ENCODE measurements at places on chromosomes 11 and 22.

- DNase-seq, result no peak
Measured at GRCh38 chr11:120024586-120024985, 113.3 kb downstream of the TRIM29 start.

DNA sequence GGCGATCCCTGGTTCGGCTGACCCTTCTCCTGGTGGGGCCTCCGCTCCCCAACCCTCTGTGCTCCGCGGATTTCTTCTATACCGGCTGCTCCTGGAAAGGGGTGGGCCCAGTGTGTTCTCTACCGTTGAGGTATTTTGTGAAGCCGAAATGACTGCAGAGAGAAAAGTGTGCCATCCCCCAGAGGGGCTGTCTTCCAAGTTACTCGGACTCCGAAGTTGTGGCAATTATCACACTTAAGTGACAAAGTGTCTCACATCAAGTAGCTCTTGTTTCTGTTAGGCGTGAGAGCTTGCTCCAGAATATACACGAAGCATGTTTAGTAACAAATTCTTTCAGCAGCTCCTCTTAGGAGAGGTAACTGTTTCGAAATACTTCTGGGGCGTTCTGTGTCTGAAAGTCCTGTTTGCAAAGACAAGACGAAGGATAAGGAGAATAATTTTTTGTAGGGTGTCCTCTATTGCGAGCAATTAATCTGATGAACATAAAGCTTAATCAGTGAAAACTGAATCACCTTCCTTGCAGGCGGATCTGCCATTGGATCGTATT, 434 bp downstream of the XPNPEP3 start:
- no peak for DNase-seq

GRCh38 chr22:48697223-48697622, 1130.5 kb downstream of the BRD1 start:
- DNase-seq, result no peak

GRCh38 chr11:16040151-16040550, 316.2 kb downstream of the SOX6 start:
- DNase-seq, result no peak

- no peak for DNase-seq
Measured at GRCh38 chr11:121552154-121552553, 99.4 kb upstream of the SORL1-AS1 start.

DNA sequence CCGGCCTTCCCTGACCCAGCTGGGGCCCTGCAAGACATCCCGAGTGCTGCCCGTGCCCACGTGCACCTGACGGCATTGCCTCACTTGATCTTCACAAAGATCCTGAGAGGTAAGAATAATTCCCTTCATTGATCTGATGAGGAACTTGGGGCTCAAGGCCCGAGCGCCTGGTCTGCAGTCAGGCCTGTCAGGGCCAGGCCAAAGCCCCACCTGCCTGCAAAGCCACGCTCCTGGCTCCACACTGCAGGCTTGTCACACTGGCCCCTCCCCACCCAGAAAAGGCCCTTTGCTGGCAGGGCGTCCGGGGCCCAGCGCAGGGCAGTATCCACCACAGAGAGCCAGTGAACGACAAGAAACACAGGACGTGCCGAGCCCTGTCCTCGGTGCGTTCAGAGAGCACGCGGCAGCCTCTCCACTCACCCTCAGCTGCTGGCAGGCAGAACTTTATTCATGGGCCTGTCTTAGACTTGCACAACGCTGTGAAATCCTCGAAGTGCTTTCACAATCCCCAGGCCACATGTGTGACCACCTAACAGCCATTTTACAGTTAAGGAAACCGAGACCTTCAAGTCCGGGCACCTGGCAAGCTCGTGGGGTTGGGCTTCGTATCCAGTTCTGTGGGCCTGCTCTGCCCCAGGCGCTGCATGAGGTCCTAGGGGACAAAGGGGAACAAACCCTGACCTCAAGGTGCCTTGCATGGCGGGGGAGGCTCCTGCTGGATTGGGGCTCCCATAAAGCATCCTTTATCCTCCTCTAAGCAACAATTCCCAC, 14.8 kb downstream of the KIAA0930 start:
- no peak for DNase-seq

- no peak for DNase-seq
Measured at GRCh38 chr11:34564406-34564805, 50.8 kb upstream of the ELF5 start.

DNA sequence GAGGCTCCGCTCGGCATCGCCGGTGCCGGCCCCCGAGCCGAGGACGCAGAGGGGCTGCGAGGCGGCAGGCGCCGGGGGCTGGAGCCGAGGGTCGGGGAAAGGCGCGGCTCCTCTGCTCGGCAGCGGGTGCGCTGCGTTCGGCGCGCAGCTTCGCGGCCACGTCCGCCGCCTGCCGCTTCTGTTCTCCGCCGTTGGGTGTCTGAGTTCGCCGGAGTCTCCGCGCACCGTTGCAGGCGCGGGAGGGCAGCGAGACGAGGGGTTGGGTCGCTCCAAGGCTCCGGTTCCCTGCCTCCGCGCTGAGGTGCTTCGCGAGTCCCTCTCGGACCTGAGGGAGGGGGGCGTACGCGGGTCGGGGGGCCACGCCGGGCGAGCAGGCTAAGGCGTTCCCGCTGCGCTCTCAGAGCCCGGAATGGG, 347 bp downstream of the MN1 start:
- no peak for DNase-seq

- no peak for DNase-seq
Measured at GRCh38 chr11:47360341-47360740, 7.8 kb upstream of the MYBPC3 start.

DNA sequence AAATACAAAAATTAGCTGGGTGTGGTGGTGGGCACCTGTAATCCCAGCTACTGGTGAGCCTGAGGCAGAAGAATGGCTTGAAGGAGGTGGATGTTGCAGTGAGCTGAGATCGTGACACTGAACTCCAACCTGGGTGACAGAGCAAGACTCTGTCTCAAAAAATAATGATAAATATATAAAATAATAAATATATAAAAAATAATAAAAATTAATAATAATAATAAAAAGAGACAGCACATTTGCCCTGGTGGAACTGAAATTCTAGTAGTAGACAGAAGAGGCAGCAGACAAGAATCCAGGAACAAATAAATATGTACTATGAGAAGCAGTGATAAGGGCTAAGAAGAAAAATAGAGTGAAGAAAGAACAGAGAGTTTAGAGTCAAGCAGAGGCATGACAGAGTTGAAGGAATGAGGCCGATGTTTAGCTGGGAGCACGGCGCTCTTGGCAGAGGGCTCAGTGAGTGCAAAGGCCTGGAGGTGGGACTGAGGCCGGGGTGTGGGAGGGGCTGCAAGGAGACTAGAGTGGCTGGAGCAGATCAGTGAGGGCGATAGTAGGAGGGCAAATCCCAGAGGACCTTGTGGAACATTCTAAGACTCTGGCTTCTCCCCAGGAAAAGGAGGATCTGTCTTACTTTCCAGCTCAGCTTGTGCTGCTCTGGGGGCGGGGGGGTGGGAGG, 410.3 kb downstream of the MN1 start:
- DNase-seq, result no peak

- DNase-seq, result no peak
Measured at GRCh38 chr11:105149477-105149876, 9.9 kb upstream of the CARD18 start.

GRCh38 chr11:64841592-64842365, 2.7 kb downstream of the CDC42BPG start:
- DNase-seq, result no peak

GRCh38 chr22:30205281-30206115, 41.1 kb downstream of the LIF start:
- no peak for DNase-seq

- DNase-seq, result peak; percentile 59
Measured at GRCh38 chr22:20299746-20300136, 20.1 kb downstream of the DGCR6L start.

GRCh38 chr11:47345890-47346563, 6.5 kb downstream of the MYBPC3 start:
- no peak for DNase-seq

DNA sequence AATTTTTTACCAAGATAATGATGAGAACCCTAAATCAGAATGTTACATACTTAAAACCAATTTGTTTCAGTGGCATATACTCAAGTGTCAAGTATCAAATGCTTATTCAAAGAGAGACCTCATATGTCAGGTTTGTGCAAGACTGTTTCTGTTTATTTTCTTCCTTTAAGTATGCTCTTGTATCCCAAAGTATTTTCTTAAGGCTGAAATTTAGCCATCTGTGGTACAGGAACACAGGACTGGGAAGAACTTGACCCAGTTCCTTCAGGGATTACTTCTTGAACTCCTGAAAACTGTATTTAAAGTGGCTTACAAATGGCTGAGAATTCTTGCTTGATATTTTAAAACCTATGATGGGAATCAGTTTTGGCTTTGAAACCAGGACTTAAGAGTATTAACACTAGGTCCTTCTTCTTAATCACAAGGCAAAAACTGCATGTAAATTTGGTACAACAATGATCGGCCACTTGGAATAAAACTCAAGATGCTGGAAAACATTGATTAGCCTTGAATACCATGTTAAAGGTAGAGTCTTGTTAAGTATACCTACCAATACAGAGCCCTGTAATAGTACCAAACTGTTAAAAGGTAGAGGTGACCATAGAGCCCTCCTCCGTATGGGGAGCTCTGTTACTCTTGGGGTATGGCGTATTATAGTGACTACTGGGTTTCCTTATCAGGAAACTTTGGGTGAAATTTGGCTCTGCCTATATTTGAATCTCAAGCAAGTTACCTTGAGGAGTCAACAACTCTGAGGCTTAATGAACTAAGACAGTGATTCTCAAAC, 95.9 kb downstream of the BLID start:
- DNase-seq, result no peak

GRCh38 chr11:108804511-108804910, 139.6 kb downstream of the DDX10 start:
- DNase-seq, result no peak

GRCh38 chr11:70816156-70816678, 417.9 kb downstream of the CTTN start:
- no peak for DNase-seq

DNA sequence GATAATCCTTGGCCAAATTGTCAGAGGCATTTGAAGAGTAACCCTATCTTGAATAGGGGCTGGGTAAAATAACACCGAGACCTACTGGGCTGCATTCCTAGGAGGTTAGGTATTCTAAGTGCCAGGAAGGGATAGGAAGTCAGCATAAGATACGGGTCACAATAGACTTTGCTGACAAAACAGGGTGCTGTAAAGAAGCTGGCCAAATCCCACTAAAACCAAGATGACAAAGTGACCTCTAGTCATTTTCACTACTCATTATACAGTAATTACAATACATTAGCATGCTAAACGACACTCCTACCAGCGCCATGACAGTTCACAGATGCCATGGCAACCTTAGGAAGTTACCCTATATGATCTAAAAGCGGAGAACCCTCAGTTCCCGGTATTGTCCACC, 964 bp upstream of the REXO2 start:
- no peak for DNase-seq

DNA sequence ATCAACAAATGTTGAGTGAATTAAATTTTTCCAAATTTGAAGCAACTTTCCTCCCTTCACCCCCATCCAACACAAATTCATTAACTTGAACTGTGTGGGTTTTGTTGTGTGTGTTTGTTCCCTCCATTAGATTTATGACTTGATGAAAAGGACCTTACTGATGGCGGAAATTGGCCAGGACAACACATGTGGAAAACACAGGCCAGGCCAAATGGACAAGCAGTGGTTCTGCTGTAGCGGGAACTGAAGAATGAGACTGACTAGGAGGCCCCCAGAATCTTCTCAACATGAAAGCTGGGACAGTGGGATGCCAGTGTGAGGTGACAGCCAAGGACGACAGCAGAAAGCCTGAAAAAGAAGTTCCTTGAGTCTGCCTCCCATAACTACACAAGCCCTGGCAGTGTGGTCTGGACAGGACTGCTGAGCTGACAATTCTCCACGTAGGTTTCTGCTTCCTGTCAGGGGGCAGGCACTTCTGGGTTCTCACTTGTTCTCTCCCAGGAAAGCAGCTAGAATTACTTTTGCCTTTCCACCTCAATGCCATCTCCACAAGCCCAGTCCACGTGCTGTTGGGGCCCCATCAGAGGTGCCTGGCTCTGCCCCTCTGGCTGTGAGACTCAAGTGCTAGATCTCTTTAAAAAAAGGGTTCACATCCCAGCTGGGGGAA, 94.3 kb downstream of the ETS1 start:
- DNase-seq, result no peak

- DNase-seq, result no peak
Measured at GRCh38 chr11:45391168-45391850, 105.2 kb upstream of the SYT13 start.

DNA sequence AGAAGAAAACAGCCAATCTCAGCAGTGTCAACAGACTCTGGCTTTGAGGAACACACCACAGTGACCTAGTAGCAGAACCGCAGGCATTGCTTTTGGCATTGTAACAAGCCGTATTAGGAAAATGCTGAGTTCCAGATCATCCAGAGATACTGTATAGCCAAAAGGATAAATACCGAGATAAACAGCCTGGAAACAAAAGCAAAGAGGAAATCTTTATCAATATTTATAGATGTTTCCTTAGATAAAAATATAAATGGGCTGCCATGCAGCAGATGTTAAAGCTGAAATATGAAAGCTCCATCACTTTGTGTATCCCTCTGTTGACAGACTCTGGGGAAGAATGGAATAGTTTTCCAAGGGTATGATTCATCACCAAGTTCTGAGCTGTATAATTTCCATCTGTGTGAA, 98.9 kb upstream of the TP53AIP1 start:
- no peak for DNase-seq

- DNase-seq, result no peak
Measured at GRCh38 chr11:30128269-30128932, 102.4 kb upstream of the FSHB start.

DNA sequence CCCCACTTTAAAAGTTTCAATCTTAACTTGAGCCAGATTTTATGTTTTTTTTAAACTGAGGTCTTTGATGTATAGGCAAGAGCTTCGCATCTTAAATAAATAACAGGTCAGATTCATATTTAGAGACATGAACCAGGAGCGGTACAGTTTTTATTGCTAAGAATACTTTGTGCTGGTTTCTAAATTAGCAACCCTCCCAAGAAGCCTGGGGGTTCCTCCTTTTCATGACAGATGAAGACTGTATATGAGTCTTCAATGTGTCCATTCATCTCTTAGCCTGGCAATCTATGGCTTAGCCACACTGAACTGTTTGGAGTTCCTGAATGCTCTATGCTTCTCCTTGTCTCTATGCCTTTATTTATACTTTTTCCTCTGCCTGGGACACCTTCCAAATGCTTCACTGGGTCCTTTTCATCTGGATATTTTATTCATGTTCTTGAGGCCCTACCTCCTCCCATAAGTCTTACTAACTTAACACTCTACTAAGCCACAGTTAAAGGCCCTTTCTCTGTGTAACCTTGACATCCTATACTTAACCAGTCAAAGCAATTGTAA, 338.6 kb downstream of the INSC start:
- no peak for DNase-seq

GRCh38 chr22:33314316-33314715, 256.1 kb upstream of the SYN3 start:
- DNase-seq, result no peak

Measured in naive thymus-derived CD8-positive, alpha-beta T cell (primary cell).